CD4-positive, CD25-positive, alpha-beta regulatory T cell (primary cell): ENCODE measurements at places on chromosomes 13 and 19. TPM values are rescaled to one million over a fixed set of nuclear protein-coding genes. Genes with fewer than 3 reads are reported as not detected.

GRCh38 chr19:10424011-10424637, 3.8 kb downstream of the PDE4A start:
- H3K27me3 ChIP-seq, result peaks cover 20% of the 10 kb centered on the region
- no peaks in the 10 kb centered on the region for H3K36me3 ChIP-seq
- peak overlapping the region; percentile 65 for H3K27ac ChIP-seq
- peak; percentile 61 for DNase-seq
- H3K4me3 ChIP-seq, result peak overlapping the region; percentile 21
- peaks cover 78% of the 10 kb centered on the region for H3K4me1 ChIP-seq

DNA sequence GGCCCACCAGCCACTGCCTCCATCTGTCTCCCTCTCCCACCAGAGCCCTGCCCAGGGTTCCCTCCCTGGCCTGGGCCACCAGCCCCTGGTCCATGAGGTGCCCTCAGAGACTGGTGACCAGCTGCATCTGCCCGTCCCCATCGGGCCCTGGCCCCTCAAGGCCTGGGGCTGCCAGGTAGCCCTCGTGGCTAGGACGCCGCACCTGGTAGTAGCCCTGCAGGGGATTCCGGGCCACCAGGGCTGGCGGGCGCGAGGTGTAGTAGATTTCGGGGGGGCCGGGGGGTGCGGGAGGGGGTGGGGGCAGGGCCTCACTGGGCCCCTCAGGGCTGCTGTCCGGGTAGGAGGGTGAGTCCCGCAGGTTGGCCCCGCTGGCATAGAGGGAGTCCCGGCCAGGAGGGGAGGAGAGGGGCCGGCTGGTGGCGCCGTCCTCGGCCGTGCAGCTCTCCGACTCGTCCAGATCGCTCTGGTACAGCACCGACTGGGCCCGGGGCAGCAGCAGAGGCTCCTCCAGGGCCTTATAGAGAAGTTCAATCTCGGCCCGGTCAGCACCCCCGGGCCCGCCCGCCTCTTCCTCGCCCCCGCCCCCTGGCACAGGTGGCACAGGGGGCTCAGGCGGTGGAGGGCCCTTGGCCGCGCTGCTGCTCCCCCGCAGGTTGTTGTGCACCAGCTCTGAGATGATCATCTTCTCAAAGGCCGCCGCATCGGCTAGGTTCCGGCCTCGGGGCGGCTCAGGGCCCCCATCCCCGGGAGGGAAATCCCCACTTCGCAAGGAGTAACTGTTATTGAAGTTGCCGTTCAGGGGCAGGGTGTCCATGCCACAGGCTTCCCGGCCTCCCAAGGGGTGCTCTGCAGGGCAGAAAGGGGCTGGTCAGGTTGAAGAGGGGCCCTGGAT, 14.6 kb upstream of the ASF1B start:
- no peaks in the 10 kb centered on the region for H3K36me3 ChIP-seq
- peaks cover 32% of the 10 kb centered on the region for H3K4me1 ChIP-seq
- H3K4me3 ChIP-seq, result no peak overlapping the region
- no peak for DNase-seq

DNA sequence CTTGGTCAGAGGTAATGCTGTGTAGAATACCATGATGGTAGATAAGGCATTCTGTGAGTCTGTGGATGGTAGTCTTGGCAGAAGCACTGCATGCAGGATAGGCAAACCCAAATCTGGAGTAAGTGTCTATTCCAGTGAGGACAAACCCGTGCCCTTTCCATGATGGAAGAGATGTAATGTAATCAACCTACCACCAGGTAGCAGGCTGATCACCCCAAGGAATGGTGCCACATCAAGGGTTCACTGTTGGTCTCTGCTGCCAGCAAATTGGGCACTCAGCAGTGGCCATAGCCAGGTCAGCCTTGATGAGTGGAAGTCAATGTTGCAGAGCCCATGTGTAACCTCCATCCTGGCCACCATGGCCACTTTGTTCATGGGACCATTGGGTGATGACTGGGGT, 155.0 kb downstream of the RAP2A start:
- H3K27ac ChIP-seq, result no peak overlapping the region
- H3K36me3 ChIP-seq, result no peaks in the 10 kb centered on the region
- no peak overlapping the region for H3K4me3 ChIP-seq
- no peak for DNase-seq

KCNRG gene
- 0.25 TPM for polyA plus RNA-seq

KISS1R gene
- polyA plus RNA-seq, result not detected

NACC1 gene
- 2.5 TPM for polyA plus RNA-seq

NLRP7 gene
- not detected for polyA plus RNA-seq

ZNF333 gene
- polyA plus RNA-seq, result 11.0 TPM
